Activated CD8-positive, alpha-beta memory T cell treated with anti-CD3 and anti-CD28 coated beads for 1 hour (primary cell): ENCODE measurements at places on chromosomes 2 and 18.

DNA sequence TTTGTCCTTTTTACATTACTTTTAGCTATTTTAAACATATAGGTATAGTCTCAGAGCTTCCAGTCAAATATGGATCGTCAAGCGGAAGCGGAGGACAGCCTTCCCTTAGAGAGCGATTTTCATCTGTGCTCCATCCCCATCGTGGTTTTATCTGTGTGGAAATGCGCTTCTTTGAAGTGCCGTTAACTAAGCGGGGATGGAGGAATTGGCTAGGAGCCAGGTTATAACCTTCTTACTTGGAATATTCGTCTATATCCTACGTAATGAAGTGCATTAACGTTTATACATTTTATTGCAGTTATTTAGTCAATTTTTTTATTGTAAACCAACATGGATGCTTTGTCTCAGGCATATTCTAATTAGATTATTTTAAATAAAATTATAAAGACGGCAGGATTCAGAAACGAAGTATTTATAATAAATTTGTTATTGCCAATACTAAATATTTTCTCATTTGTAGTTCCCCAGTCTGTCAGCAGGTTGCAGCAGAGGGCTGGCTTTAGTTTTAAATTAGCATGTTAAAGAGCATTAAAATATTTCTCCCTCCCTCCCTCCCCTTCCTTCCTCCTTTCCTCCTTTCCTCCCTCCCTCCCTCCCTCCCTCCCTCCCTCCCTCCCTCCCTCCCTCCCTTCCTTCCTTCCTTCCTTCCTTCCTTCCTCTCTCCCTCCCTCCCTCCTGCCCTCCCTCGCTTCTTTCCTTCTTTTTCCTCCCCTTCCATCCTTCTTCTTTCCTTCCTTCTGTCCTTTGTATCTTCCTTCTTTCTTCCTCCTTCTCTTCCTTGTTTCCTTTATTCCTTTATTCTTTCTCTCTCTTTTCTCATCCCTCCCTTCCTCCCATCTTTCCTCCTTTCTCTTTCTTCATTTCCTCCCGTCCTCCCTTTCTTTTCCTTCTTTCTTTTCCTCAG, 80.6 kb upstream of the DOCK10 start:
- no peak for DNase-seq

DNA sequence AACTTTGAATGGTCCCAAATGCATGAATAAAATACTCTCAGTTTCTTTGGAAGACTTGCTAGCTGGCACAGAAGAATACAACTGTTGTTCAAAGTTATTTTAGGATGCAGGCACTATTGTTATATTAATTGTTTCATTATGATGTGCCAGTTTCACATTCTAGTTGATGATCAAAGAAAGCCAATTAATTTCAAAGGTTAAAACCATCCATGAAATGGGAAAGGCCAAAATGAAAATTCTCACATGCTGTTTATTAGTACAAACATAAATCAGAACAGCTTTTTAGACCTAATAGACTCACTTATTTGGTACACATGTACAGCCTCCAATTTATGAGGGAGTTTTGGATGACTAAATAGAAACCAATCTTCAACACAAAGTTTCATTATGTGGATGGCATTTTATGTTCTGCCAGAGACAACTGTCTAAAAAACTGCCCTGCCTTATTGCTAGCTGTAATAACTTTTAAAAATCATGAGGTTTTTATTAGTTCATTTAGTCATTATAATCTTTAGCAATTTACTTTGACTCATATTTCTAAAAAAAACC, 42.2 kb downstream of the RFTN2 start:
- no peak for DNase-seq

DNA sequence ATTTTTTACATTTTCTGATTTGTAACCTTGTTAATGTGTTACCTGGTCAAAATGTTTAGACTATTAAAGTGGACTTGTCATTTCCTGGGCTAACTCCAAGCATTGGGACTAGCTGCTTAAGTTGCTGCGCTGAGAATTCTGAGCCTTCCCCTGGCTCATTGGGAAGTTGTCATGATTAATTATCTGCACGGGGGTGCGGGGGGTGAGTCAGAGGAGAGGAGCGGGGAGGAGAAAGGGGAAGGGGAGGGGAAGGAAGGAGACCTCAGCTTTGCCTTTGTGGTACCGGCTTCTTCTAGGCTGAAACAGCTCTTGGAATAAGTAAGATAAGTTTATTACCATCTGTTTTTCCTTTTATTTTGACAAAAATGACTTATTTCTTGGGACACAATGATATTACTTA, 52.9 kb upstream of the APCDD1 start:
- DNase-seq: no peak

GRCh38 chr2:12774395-12774727, 57.6 kb downstream of the TRIB2 start:
- no peak for DNase-seq

DNA sequence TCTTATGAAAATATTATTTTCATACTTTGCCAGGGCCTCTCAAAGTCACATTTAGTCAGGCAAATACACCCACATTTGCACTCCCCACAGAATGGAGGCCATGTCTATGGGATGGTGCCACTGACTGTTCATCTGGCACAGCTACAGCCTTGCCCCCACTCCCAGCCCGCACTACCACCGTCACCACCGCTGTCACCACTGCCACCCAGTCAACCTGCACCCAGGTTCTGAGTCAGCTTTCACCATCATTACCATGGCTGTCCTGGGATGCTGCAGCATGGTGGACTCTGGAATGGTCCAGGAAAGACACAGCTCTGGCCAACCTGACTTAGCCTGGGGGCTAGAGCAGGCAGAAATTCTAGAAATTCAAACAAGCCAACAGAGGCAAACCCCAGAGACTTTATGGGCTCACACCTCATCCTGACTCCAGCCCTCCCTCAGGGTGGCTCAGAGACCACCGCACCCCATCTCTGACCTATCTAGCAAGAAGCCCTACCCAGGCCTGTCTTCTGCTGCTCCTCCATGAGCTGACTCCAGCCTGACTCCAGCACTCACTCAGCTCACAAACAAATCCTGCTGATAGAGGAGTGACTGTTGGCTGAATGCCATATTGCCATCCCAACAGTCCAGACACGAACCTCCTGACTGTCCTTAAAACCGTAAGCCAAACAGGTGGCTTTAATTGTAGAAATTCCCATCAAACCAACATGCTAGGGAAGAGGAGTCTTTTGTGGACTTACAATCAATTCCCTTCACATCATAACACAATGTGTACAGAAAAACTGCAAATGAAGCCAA, 28.0 kb downstream of the DNER start:
- no peak for DNase-seq

GRCh38 chr2:236718207-236718992, 148.8 kb downstream of the ACKR3 start:
- DNase-seq: no peak

DNA sequence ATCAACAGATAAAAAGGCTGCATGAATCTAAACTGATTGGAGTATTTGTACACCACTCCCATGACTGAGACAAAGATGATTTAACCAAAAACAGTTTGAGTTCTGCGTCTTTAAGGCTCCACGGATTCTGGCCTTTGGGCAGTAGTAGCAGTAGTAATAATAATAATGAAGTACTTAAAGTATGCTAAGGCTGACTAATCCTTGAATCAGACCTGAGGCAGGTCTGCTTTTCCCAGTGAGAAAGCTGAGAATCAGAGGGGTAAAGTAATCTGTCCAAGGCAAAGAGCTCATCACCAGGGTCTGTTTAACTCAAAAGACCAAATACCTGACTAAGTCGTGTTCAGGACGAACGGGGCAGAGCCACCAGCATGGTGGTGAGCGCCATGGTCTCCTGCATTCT, 61.4 kb downstream of the ID2 start:
- DNase-seq: no peak

DNA sequence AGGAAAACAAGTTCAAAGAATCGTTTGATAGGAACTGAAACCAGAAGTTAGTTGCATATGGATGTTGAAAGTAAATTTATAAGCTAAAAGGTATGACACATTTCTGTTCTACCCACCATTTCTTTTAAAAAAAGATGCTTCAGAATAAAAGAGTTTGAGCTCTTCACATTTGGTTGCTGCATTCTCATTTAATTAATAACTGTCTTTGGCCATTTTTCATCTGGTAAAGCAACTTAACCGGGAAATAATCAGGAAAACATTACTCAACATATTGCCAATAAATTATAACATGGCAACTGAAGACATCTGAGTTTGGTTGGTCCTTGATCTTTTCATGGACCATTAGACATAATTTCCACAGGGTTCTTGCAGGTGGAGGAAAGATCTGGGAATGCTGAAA, 180.2 kb upstream of the TWIST2 start:
- no peak for DNase-seq

GRCh38 chr18:11784674-11785304, 66.4 kb upstream of the CHMP1B start:
- no peak for DNase-seq

DNA sequence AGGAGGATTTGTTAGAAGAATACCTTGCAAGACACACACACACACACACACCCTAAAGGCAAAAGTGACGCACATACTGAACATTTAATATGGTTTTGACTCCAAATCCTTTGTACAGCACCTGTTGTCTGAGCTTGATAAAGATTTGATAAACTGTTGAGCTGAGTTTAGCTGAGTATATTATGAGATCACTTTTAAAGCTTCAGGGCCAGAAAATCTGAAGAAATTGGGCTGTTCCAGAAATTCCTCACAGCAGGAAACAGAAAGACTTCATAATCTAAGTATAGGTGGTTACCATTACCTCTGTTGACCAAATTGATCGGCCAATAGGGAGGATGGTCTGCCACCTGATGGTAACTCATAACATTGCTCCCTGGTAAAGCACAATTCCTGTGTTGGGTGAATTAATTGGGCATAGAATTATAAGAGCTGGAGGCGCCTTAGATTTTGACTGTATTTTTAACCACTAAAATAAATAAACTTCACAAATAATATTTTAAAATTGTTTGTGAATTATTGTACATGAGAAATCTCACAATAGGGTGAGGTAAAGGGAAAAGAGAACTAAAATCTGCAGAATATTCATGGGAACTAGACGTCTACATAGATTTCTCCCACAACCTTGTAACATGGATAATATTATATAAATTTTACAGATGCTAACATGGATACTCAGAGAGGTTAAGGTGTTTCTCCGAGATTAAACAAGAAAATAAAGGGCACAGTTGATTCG, 21.8 kb upstream of the RPIA start:
- DNase-seq: no peak
